ENCODE measurements at places on chromosomes 5 and 9.

DNA sequence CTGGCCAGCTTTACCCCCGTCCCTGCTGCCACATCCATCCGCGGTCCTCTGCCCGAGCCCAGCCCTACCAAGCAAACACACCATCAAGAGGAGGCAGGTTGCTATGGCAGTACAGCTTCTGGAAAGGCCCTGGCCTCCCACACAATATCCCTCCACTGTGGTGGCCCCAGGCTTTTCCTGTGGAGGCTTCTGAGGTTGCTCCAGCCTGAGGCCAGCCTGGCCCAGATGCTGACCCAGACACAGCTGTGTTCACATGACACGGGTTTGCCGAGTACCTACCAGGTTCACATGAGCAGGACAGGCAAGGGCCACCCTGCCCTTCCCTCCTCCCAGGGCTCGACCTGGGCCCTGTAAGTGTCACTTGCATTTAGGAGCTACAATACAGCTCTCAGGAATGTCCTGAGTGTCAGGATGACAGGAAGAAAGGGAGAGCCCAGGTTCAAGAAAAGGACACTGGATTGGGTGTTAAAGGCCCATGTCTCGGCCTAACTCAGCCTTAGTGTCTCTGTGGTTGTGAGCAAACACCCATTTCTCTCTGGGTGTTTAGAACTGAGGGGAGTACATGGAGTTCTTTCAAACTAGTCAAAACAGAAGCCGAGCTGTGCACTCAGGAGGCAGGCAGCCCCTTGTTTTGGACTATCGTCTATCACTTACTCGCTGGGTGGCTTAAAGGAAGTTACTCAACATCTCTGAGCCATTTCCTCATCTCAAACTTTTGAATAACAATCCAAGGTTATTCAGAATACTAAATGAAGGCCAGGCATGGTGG is 40.2 kb downstream of the NAIF1 start:
- no peak for DNase-seq
- peaks cover 43% of the 10 kb centered on the region for H3K4me1 ChIP-seq
- no peaks in the 10 kb centered on the region for H3K27me3 ChIP-seq
- no peak overlapping the region for H3K4me3 ChIP-seq
- H3K36me3 ChIP-seq, result no peaks in the 10 kb centered on the region

- H3K4me3 ChIP-seq, result no peak overlapping the region
- no peaks in the 10 kb centered on the region for H3K36me3 ChIP-seq
- no peaks in the 10 kb centered on the region for H3K27me3 ChIP-seq
Observed at GRCh38 chr5:76617675-76618074, 5.5 kb downstream of the F2RL2 start.

DNA sequence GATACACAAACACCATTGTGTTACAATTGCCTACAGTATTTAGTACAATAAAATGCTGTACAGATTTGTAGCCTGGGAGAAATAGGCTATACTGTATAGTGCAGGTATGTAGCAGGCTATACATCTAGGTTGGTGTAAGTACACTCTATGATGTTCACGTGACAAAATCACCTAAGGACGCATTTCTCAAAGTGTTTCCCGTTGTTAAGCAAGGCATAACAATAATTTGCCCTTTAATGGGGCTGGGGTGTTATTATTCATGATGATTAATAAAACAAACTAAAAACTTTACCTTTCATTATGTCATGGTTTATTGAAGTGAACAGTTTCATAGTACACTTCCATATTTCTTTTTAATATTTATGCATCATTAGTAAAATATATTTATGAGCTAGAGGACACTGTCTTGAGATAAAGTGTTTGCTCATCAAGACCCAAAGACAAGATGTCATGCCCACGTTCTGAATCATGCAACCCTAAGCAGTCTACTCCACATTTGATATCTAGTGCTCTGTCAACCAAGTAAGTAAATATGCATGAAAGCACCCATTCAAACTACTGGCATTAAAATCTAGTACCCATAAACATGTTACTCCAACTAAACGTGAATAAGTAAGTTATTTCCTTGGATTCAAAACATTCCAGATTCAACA is 220.5 kb downstream of the NR2F1-AS1 start:
- no peak for DNase-seq
- no peaks in the 10 kb centered on the region for H3K27me3 ChIP-seq
- H3K4me3 ChIP-seq, result no peak overlapping the region
- H3K4me1 ChIP-seq, result no peaks in the 10 kb centered on the region
- no peaks in the 10 kb centered on the region for H3K36me3 ChIP-seq

GRCh38 chr9:106451223-106451622 is 411.7 kb upstream of the ZNF462 start:
- DNase-seq, result no peak
- no peaks in the 10 kb centered on the region for H3K27me3 ChIP-seq
- H3K27ac ChIP-seq, result no peak overlapping the region
- no peaks in the 10 kb centered on the region for H3K4me1 ChIP-seq

- H3K4me3 ChIP-seq, result no peak overlapping the region
- no peaks in the 10 kb centered on the region for H3K36me3 ChIP-seq
- H3K27ac ChIP-seq, result no peak overlapping the region
Observed at GRCh38 chr9:75185585-75186170, 97.4 kb downstream of the OSTF1 start.

GRCh38 chr5:72651779-72652178 is 144.6 kb upstream of the ZNF366 start:
- DNase-seq, result no peak
- peaks cover 2% of the 10 kb centered on the region for H3K27me3 ChIP-seq
- H3K36me3 ChIP-seq, result no peaks in the 10 kb centered on the region
- H3K27ac ChIP-seq, result no peak overlapping the region

DNA sequence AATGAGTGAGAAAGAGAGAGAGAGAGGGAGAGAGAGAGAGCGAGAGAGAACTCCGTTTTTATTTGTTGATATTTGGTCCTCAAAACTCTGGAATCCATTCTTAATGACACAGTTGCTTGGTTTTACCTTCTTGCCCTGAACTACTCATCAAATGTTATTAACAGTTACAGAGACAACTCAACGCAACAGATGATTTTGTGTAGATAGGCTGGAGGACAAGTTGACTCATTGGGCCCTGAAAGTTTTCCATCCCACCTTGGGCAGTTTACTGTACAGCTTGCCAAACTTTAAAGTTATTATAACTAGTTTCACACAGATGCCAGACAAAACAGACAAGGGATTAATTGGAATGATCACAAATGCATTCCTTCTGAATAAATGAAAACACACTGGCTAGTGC is 339.9 kb downstream of the ARL15 start:
- H3K36me3 ChIP-seq, result no peaks in the 10 kb centered on the region
- DNase-seq, result no peak
- H3K27ac ChIP-seq, result no peak overlapping the region
- H3K4me1 ChIP-seq, result no peaks in the 10 kb centered on the region
- no peaks in the 10 kb centered on the region for H3K27me3 ChIP-seq

DNA sequence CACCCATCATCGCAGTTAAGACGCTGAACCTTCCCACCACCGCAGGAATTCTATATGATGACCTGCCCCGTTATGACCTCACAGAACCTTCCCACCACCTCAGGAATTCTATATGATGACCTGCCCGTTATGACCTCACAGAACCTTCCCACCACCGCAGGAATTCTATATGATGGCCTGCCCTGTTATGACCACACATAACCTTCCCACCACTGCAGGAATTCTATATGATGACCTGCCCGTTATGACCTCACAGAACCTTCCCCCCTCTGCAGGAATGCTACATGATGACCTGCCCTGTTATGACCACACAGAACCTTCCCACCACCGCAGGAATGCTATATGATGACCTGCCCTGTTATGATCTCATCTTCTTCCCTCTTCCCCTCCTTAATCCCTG is 64.3 kb downstream of the IRX1 start:
- no peaks in the 10 kb centered on the region for H3K27me3 ChIP-seq
- DNase-seq, result no peak
- no peaks in the 10 kb centered on the region for H3K36me3 ChIP-seq
- no peak overlapping the region for H3K4me3 ChIP-seq

DNA sequence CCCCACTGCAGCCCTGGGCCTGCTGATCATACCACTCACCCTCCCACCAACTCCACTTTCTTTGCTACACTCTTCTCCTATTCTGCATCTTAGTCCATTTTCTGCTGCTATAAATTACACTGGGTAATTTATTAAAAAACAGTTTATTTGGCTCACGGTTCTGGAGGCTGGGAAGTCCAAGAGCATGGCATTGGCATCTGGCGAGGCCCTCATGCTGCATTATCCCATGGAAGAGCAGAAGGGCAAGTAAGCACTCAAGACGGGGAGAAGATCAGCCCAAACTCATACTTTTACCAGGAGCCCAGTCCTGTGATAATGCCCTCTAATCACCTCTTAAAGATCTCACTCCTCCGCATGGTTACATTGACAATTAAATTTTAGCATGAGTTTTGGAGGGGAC is 9.4 kb downstream of the GLIPR2 start:
- no peak for DNase-seq
- no peaks in the 10 kb centered on the region for H3K27me3 ChIP-seq
- H3K36me3 ChIP-seq, result no peaks in the 10 kb centered on the region
- H3K4me1 ChIP-seq, result peaks cover 12% of the 10 kb centered on the region

GRCh38 chr5:85538362-85538761 is 1079.4 kb upstream of the COX7C start:
- no peak overlapping the region for H3K4me3 ChIP-seq
- no peaks in the 10 kb centered on the region for H3K27me3 ChIP-seq
- no peaks in the 10 kb centered on the region for H3K4me1 ChIP-seq
- no peak for DNase-seq
- no peaks in the 10 kb centered on the region for H3K36me3 ChIP-seq
- no peak overlapping the region for H3K27ac ChIP-seq
